ENCODE measurements at places on chromosomes 1 and 21. TPM values are rescaled to one million over a fixed set of nuclear protein-coding genes. Genes with fewer than 3 reads are reported as not detected.

DNA sequence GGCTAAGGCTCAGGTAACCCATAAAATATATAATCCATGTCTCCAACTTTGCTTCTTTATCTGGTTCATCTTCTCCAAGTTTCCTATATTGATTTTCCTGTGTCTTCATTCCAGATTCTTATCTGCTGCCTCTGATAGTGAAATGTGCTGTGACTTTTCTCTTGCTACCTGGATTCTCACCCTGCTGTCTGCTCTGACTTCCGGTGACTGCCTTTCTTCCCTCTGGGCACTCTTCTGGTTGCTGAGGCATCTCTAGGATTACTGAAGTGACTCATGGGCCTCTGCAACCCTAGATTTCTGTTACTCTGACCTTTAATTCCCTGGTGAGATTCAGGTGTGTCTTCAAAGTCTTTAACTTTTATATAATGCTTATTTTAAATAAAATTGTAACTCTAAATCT is 46.9 kb downstream of the GIPC2 start:
- H3K4me1 ChIP-seq, result no peaks in the 10 kb centered on the region
- no peaks in the 10 kb centered on the region for H3K36me3 ChIP-seq
- no peak overlapping the region for H3K27ac ChIP-seq
- no peak overlapping the region for H3K4me3 ChIP-seq

GRCh38 chr1:89332461-89332860 is 31.4 kb upstream of the GBP6 start:
- H3K27me3 ChIP-seq, result no peaks in the 10 kb centered on the region
- H3K4me1 ChIP-seq, result peaks cover 7% of the 10 kb centered on the region
- H3K36me3 ChIP-seq, result peaks cover 21% of the 10 kb centered on the region
- no peak for DNase-seq
- no peak overlapping the region for H3K27ac ChIP-seq

Gene DMRTA2
- not detected for total RNA-seq

Gene ETV3L
- total RNA-seq, result not detected

All from activated CD4-positive, alpha-beta T cell treated with anti-CD3 and anti-CD28 coated beads, Interleukin-2, amount 10 ng/mL, durations not matched to agents 24 days and 14 days (primary cell).